ENCODE measurements at places on chromosomes 7 and 10.

GRCh38 chr10:65430979-65431378, 1494.9 kb upstream of the LRRTM3 start:
- no peak for DNase-seq

- DNase-seq: no peak
These were observed 650.3 kb upstream of the GALNT17 start for GRCh38 chr7:70481570-70482123.

GRCh38 chr7:143975617-143976016, 21.0 kb downstream of the OR2F1 start:
- DNase-seq: no peak

DNA sequence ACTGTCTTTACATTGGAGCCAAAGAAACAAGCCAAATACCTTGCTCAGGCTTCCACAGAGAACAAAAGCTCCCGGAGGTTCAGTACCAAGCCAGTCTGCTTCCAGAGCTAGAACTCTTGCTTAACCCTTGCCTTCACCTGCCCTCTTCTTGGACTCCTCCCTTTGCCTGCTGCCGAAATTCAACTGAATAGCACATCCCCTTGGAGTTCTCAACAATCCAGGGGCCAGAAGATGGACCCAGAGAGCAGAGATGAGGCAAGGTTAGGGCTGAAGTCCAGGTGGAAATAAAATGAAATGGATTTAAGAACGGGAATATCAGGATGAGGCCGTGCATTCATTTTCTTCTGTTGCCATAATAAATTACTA, 876 bp upstream of the PIK3AP1 start:
- DNase-seq: no peak

DNA sequence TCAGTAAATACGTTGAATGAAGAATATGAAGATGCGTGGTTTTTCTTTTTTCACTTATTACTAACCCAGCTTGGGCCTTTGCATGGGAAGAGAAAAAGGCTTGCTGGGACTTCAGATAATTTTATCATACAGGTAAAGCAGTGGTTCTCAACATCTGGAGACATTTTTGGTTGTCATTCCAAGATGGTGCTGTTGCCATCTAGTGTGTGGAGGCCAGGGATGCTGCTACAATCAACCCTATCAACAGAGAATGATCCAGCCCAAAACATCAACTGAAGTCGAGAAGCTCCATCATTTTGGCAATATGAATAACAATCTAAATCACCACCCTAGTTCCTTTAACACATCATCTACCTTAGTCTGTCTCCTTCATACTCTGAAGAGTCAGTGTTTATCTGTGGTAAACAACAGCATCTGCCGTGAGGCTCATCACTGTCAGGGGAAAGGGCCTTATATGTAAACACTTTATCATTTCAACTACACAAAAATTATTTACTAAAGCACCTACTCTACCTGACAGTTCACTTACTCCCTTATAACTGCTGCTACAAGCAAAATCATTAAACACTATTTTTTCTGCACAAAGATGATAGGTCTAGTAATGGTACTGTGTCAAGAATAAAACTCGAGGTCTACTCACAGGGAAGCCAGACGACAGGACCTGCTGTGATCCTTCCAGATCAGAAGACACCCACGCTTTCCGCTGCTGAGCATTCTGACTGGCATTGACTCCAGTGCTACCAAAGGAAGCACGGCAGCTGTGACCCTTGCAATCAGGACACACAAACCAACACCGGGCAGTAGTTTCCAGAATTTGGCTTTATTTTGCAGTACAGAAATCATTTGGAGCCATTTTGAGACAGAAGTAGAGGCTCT, 48.6 kb downstream of the GDI2 start:
- no peak for DNase-seq

DNA sequence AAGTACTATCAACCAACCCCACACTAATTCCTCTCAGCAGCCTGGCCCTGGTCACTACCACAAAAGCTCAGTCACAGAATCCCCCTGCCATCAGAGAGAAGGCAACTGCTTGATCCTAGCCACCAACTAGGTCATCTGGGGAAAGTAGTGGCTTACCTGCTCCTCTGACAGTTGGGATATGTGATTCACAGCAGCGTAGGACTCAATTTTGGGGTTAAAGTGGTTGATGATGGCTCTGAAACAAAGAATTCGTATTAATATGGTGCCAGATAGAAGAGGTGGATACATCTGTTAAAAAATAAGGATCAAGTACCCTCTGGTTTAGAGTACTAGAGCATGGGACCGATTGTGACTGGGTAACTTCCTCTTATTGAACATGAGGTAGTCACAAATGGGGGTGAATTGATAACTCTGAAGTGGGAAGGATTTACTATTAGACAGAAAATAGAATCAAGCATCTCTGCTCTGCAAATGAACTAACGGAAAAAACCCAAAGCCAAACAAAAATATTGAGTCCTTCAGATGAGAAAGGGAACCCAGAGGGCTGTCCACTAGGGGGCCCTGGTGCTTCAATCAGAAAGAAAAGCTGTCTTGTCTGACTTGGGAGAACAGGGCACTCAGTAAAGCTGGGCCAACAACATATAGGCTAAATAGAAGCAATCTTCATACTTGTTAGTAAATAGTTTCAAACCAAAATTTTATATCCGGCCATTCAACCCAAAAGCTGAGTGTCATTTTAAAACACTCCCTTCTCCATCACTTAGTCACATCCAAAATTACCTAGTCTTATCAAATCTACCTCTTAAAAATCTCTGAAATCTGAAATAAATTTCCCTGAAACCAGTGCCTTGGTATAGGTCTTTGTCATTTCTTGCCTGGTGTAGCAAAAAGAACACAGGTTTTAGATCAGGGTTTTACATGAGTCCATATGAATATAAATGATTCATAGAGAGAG, 45.9 kb upstream of the KCNIP2 start:
- DNase-seq: peak; percentile 81

DNA sequence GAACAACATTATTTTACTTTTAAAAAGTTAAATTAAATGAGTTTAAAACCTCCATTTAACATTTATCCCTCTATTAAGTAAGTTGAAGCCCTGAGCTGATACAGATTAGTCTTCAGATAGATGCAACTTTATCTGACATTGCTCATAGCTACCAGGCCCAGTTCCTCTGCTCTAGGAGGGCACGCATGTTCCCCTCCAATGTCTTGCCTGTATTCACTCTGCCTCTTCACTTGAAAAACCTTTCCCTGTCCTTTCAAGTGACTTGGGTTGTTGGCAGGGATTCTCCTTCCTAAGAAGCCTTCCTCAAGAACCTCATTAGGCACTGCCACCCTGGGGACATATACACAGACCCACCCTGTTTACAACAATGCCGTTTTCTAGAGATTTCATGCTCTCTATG, 270.4 kb downstream of the RELN start:
- DNase-seq: no peak

All from AG20443 (cell line).